ENCODE measurements at places on chromosomes 2 and 18.

- DNase-seq = no peak
These were observed 48.4 kb downstream of the NPPC start for GRCh38 chr2:231877533-231878456.

- no peak for DNase-seq
These were observed 17.3 kb upstream of the B3GNT7 start for GRCh38 chr2:231378026-231378722.

GRCh38 chr2:14015113-14015630 is 617.3 kb upstream of the LRATD1 start:
- DNase-seq = no peak

- DNase-seq = no peak
These were observed 402.0 kb upstream of the ACVR2A start for GRCh38 chr2:147442816-147443215.

DNA sequence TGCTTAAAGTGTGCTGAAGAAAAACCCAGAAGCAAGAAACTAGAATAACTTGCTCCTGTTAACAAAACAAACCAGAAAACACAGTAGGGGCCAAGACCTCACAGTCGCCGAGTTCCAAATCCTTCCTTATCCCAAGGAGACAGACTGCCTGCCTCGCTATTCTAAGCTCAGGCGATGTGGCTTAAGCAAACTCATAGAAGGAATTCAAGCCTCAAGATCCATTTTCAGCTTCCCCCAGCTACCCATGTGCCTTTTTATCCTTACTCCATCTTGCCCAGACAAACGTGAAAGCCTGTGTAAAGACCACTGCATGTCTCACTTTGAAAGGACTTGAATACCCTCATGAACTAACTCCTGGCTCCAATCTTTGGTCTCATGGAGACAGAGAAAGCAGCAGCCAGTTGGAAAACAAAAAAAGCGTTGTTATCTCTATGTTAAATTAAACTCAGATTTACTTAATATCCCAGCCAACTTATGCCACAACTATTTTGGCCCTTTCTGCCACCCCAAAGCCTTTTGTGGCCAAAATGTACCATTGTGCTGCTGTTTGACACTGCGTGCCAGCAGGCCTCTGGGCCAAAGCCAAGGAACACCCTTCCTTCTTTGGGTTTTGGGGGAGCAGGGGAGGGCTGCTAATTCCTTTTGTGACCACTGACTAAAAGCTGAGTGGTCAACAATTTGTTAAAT is 123.2 kb upstream of the FZD5 start:
- DNase-seq = no peak

DNA sequence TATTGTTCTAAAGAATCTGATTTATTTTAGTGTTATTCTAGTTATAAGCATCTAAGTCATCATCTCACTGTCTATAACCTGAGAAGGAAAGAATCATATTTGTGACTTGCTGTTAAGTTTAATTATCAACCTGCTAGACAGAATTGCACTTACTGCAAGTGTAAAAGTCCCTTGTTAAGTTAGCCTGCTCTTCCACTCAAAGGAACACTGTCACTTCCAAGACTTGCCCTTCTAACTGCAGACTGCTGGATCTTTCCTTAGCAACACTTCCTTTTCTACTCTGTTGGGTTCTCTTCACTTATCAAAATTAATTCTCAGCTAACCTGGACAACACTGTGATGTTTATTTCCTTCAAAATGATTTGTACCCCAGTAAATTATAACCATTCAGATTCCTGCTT is 323.2 kb upstream of the TFPI start:
- no peak for DNase-seq

- no peak for DNase-seq
These were observed 796 bp downstream of the SPIRE1 start for GRCh38 chr18:12656938-12657683.
